NCI-H2107 (cell line): ENCODE measurements at places on chromosomes 11 and 22.

GRCh38 chr11:112216561-112217105 is 9.6 kb upstream of the PTS start:
- no peak for DNase-seq

DNA sequence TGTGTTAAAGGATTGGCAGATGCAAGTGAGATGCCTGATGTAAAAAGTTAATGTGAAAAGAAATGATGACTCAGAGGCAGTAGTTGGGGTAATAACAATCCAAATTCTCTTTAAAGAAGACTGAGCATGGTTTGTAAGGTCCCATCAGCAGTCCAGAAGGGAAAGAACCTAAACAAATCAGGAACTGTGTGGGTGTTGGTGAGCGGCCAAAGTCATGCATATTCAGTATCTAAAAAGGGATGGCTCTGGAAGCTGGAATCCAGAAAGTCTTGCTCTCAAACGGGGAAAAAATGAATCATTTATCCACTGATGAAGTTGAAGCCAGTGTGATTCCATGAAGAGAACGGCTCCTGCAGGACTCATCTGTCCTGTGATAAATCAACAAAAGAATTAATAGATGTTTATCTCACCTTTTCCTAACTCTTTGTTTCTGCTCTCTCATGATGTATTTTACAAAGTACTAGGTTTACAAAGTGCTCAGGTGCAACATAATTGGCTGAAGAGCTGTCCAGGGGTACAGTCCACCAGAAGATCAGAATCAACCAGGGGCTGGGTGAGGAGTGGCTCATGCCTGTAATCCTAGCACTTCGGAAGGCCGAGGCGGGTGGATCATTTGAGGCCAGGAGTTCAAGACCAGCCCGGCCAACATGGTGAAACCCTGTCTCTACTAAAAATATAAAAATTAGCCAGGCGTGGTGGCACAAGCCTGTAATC is 20.5 kb upstream of the SORL1-AS1 start:
- no peak for DNase-seq

GRCh38 chr22:23218867-23219251 is 38.5 kb downstream of the BCR start:
- DNase-seq = no peak

- no peak for DNase-seq
Measured at GRCh38 chr11:12602421-12602820, 71.8 kb upstream of the TEAD1 start.

- no peak for DNase-seq
Measured at GRCh38 chr11:73114110-73114834, 27.8 kb downstream of the FCHSD2 start.

DNA sequence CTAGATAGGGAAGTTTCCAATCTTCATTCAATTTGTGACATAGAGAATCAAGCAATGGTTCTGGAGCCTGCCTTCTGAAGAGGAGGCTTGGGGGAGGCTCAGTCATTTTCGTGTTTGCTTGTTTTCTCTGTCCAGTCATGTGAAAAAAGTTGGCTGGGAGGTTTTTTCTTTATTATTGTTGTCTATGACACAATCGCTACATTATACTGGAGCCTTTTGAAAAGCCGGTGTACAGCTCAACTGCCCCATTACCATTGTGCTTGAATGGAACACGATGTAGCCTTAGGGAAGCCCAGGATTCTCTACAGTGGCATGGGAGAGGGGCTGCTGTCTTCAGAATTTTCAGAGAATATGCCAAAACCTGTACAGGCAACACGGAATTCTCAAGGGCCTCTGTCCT is 57.9 kb upstream of the NCAM1 start:
- DNase-seq = no peak

DNA sequence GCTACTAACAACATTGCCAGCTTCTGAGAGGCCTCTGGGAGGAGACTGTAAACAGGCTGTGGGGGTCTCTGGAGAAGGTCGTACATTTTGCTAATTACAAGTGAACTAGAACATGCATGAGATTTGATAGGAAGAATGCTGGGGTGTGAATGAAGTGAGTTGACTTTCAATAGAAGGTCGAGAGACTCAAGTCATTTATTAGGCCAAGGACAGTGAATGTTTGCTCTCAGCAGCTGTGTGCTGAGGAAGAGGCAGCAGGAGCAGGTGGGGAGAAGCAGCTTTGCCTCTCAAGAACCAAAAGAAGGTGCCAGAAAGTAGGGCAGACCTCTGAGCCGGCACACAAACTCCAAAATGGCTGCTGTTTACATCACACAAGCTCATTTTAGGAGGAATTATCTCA is 91.7 kb downstream of the PIWIL4 start:
- no peak for DNase-seq

GRCh38 chr11:9639099-9639498 is 24.8 kb upstream of the SWAP70 start:
- no peak for DNase-seq

DNA sequence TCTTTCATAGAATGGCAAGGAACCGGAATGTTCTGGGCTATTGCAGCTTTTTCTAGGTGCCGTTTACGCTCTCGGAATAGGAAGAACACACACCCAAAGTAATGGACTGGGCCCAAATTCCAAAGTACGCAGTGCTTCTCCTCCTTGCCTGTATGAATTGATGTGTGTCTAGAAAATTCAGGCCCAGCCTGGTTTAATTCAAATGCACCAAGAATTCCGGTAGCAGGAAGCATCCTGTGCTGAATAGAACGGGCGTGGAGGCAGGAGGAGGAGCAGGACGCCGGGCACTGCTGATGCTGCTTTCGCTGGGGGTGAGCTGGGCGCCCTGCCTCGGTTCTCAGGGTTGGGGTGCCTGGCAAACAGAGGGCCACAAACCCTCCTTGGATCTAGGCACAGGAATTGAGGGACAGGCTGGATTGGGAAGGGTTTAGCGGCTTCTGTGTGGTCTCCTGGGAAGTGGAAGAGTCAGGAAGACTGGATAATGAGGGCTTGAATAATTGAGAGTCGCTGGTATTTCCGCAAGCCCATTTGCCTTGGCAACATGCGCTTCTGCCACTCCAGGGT is 2.0 kb downstream of the PARVB start:
- DNase-seq = no peak

GRCh38 chr11:121802542-121802941 is 313.5 kb downstream of the BLID start:
- no peak for DNase-seq

DNA sequence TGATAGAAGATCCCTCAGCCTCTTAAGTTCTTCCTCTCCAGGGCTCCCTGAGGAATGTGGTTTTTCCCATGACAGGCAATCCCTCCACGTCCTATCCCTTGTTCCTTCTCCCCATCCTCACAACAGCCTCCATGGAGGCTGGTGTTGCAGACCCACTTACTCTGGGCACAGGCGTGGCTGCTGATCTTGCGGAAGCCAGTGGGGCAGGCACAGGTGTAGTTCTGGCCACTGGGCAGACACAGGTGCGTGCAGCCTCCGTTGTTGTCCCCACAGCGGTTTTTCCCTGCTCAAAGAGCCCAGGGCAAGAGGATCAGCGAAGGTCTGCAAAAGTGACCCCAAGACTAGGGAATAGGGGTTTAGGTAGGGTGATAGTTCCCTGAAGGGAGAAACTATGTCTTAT is 29.1 kb downstream of the LRP4 start:
- DNase-seq = no peak

DNA sequence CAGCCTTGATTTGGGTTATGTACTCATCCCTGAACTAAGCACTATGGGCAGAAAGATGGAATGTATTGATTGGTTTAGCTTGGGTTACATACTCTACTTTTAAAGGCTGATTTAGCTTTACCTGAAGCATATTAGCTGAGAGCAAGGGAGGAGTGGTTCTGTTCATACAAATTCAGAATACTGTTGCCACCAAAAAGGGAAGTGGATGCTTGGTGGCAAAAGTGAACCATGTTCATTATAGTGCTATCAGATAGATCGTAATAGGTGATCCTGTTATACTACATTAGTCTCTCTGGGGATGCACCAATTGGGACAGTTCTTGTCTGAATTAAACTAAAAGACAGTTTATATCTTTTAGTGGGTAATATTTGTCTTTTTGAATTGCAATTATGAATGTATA is 44.5 kb upstream of the RRM1 start:
- no peak for DNase-seq
